Stimulated activated CD4-positive, alpha-beta T cell treated with anti-CD3 and anti-CD28 coated beads, TNF-alpha, amount 100 ng/mL, for 24 hours (primary cell): ENCODE measurements at places on chromosomes 4 and X.

GRCh38 chrX:22135171-22135711 lies 103.1 kb downstream of the PHEX start:
- no peak for DNase-seq

GRCh38 chr4:3466691-3467600 lies 3.8 kb downstream of the DOK7 start:
- no peak for DNase-seq

DNA sequence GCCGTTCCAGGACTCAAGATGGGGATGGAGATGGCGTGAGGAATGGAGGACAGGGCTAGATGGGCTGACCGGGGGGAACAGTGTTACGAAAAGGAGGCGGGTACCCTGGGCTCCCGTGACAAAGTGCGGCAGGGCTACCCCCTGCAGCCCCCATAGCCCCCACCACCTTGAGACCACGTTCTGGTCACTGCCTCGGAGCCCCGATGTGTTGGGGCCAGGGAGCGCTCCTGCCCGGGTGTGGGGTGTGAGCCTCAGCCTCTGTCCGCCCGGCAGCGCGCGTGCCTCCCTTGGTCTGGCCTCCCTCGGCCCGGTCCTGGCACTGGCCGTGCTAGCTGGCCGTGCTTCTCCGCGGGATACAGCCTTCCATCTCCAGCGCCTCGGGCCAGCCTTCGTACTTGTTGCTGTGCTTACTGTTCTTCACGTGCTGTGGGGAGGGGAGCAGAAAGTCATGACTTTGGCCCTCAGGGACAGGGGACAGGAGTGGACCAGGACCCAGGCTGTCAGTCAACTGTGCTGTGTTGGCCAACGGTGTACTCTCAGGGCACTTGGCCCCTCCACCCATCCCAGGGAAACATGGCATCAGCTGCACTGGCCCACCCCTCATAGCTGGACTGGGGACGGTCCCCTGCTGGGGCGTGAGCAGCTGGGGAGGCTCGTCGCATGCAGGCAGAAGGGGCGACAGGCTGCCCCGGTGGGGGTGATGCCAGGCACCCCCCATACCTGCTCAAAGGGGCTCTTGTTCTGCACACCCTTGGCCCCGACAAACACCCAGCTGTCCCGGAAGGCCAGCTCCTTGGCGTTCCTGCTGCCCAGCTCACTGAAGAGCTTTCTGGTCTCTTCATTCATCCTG lies 9.3 kb downstream of the FAM3A start:
- no peak for DNase-seq

GRCh38 chr4:184807256-184807655 lies 18.5 kb downstream of the ACSL1 start:
- no peak for DNase-seq

GRCh38 chrX:39159921-39160507 lies 358.8 kb downstream of the MID1IP1 start:
- DNase-seq = no peak

DNA sequence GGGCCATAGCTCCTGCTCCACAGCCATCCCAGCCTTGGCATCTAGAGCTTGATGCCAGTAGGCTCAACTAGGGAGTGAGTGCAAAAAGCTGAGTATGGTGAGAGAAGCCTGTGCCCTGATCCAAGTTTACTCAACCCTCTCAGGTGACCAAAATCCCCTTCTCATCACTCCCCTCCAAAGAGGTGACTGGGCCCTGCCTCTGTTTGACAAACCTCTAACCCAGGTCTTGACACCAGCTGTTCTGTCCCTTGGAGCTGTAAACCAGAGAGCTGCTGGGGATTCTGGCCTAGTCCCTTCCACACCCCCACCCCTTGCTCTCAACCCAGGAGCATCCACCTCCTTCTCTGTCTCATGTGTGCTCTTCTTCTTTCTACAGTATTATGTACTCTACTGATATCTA lies 73.5 kb downstream of the MSN start:
- DNase-seq = no peak

DNA sequence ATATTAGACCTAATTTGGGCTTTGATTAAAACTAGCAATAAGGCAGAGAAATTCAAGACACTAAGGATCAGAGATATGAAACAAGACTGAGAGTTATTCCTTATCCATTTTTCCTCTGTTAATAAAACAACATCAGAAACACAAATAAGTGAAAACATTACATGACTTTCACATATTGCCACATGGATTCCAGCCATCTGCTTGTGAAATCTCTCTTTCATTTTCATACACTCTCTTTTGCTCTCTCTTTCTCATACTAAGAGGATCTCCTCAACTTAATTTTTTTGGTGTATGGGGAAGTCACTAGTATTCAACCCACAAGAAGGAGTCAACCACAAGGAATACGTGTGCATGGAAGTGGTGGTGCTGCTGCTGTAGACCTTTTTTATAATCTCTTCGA lies 183.0 kb downstream of the LDB2 start:
- no peak for DNase-seq

GRCh38 chr4:37549041-37549440 lies 137.1 kb downstream of the RELL1 start:
- DNase-seq = no peak

DNA sequence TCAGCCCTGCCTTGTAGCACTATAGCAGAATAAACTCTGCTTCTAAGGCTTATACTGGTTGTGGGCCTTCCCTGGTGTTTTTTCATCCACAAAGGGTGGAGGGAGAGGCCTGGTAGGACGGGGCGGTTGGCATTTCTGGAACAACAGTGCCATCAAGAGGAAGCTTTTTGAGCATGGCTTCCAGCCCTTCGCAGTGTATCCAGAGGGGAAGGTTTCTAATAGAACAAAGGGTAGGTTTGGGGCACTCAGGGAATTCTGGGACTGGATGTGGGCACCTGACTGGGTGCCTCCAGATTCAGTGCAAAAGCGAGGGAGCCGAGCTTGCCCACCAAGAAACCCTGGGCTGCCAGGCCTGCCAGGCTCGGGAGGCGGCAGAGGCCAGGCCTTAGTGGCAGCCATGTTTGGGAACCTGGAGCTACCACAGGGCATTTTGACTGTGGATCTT lies 229.6 kb upstream of the AGTR2 start:
- no peak for DNase-seq

DNA sequence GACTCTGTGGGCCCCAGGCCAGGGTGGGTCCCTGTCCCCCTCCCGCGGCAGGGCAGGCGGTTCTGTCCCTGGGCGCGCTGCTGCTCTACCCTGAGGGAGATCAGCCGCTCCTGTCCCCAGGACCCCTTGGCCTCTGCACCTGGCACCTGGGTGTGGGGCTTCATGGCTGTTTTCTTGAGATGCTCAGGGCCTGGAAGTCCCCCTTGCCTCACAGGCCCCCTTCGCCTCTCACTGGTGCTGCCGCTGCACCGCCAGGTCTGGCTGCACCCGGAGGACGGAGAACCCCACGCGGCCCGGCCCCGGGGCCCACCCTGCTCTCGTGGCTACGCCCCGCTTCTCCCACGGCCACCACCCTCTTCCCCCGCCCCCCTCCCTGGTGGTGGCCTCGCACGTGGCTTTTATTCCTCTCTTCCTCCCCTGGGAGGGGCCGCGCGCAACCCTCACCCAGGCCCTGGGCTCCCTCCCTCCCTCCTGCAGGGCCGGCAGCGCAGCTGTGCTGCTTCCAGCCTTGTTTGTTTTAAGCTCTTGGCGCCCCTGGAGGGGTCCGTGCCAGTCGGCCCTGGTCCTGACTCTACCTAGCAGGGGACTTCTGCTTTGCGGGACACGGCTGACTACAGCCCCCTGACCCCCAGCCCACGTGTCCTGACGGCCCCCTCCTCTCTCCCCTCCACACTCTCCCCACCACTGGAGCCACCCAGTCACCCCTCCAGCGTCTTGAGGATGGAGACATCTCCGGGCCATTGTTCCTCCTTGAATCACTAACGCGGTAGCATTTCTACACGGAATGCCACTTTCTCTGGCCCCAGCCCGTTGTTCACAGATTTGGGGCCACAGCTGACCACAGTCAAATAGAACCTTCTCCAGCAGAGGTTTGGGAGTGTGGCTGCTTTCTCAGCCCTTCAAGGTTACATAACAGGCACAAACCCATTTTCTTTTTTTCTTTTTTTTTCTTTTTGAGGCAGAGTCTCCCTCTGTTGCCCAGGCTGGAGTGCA lies 20.6 kb upstream of the CLDN24 start:
- no peak for DNase-seq

DNA sequence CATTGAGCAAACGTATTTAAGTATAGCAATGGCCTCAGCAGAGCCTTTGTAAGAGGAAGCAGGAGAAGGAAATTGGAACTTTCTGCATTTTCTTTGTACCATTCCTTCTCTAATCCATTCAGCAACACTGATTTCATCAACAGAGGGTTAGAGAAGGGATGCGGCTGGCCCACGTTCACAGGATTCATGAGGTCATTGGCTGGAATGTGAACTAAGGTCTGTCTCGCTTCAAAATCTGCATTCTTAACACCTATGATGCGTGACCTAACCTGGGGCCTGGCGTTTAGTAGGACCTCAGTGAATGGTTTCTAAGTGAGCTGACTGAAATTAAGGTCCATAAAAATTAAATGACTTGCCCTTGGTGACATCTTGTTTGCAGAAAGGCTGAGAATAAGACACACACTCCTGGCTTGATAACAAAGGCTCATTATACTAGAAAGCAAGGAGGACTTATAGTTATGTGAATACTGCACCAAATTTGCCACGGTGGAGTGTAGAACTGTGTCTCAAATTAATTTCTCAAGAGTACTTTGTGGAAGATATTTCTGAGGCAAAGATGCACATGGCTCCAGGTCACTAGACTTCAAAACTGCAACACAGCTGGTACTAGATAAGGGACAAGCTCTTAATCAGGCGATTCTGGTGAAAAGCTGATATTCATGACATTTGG lies 25.4 kb downstream of the FGFBP1 start:
- no peak for DNase-seq
